ENCODE measurements at places on chromosomes 6 and 20.

- DNase-seq, result no peak
Observed at GRCh38 chr6:14567842-14568241, 450.3 kb downstream of the CD83 start.

GRCh38 chr20:49597825-49598395 lies 30.0 kb upstream of the PTGIS start:
- no peak for DNase-seq

- DNase-seq, result no peak
Observed at GRCh38 chr6:147106759-147107401, 97.3 kb upstream of the STXBP5 start.

GRCh38 chr6:125910527-125910926 lies 46.0 kb upstream of the HINT3 start:
- DNase-seq, result no peak

DNA sequence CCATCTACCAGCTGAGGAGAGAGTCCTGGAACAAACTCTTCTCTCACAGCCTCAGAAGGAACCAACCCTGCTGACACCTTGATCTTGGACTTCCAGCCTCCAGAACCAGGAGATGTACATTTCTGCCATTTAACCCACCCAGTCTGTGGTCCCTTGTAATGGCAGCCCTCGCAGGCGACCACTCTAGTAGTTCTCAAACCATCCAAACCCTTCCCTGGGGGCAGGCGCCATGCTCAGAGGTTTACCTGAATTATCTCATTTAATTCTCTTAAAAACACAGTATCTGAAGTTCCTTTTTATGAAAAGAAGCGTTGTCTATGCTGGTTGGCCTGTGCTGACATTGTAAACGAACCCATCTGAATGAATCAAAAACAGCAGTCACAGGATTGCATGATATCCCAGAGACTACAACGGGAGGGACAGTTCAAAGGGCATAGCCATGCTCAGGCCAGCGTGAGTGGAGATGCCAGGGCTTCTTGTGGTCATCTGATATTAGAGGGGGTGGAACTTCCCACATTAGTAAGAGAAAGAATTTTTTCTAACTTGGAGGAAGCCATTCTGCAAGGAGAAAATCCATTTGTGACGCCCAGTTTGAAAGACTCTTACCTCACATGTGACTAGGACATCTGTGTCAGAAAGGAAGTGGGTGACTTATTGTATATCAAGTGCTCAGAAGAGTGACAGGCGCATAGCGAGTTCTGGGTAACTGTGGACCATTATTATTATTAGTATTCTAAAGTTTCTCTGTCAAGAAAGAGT lies 17.2 kb upstream of the TAGAP start:
- DNase-seq, result no peak

GRCh38 chr6:122026582-122027369 lies 372.7 kb upstream of the HSF2 start:
- DNase-seq, result no peak

DNA sequence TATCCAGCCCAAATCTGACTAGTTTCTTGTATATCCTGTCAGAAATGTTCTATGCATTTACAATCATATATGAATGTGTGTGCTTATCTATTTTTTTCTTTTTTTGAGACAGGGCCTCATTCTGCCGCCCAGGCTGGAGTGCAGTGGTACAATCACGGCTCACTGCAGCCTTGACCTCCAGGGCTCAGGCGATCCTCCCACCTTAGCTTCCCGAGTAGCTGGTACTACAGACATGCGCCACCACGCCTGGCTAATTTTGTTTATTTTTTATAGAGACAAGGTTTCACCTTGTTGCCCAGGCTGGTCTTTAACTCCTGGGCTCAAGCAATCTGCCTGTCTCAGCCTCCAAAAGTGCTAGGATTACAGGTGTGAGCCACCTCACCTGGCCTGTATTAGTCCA lies 3.0 kb upstream of the RAB44 start:
- DNase-seq, result no peak

DNA sequence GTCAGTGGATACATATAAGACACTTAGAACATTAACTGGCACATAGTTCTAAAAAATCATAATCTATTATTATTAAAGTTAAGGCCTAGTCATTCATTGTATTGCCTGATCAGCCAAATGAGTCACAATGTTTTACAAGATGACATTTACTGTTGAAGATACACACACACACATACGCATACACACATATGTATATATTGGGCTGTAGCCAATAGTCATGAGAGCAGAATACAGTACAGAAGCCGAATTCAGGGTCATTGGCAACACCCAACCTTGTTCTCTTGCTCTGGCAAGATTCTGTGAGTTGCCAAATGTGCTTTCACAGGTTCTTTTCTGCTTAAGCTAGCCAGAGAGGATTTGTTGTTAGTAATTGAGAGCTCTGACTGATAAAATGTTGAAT lies 922.8 kb upstream of the MAP3K7 start:
- no peak for DNase-seq

DNA sequence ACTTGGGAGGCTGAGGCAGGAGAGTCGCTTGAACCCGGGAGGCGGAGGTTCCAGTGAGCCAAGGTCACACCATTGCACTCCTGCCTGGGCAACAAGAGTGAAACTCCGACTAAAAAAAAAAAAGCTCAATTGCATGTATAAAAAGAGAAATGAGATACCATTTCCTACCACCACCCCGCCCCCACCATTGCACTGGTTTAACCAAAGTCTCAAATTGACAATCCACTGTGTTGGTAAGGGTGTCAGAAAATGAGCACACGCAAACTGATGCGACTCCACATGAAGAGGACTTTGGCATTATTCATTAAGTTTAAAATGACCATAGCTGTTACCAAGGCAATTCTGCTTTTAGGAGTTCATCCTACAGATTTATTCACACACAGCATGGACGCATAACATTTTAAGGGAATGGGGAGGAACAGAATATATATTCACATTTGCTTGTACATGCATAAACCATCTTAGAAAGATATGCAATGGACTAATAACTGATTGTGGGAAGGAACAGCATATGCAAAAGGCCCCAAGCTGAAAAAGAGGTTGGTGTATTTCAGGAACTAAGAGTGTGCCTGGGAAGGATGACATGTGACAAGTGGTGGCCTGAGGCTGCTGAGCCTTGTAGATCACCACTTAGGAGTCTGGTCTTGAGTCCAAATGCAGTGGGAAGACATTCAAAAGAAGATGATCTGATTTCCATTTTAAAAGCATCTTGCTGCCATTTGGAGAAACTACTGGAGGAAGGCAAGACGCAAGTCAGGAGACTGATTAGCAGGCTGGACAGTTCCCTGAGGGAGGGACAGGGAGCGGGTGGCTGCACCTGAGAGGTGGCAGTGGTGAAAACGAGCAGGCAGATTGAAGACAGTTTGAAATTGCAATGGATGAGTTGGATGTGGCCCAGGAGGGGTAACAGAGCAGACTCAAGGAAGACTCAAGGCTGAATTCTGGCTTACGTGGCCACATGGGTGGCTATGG lies 37.2 kb upstream of the PTPN1 start:
- DNase-seq, result no peak

GRCh38 chr6:66344796-66345195 lies 637.8 kb upstream of the EYS start:
- no peak for DNase-seq

GRCh38 chr6:159434410-159434809 lies 258.6 kb downstream of the SOD2 start:
- DNase-seq, result no peak

GRCh38 chr6:109242029-109242428 lies 140.2 kb downstream of the CD164 start:
- DNase-seq, result no peak

GRCh38 chr6:136113736-136114173 lies 136.4 kb downstream of the MTFR2 start:
- no peak for DNase-seq

DNA sequence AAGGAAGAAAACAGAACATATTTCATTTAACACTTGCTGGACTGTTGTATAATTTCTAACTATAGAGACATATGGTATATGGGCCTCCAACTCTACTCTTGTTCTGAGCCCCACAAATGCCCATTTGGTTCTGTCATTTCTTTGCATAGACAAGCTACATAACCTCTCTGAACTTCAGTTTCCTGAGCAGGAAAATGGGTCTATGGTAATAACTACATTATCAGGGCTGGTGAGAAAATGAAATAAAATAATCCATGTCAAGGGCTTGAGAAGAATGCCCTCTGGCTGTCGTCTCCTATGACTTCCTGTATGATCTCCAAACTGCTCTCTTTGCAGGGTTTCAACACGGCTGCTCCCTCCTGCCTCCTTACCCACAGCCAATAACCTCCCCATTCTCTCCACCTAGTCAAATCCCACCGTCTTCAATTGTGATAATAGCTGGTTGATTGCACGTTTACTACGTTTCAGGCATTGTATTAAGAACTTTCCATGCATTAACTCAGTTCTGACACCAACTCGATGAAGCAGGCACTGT lies 12.0 kb downstream of the ZCCHC3 start:
- no peak for DNase-seq

- no peak for DNase-seq
Observed at GRCh38 chr20:38873050-38873581, 53.1 kb upstream of the FAM83D start.

- no peak for DNase-seq
Observed at GRCh38 chr20:63573647-63574131, 350 bp downstream of the HELZ2 start.

DNA sequence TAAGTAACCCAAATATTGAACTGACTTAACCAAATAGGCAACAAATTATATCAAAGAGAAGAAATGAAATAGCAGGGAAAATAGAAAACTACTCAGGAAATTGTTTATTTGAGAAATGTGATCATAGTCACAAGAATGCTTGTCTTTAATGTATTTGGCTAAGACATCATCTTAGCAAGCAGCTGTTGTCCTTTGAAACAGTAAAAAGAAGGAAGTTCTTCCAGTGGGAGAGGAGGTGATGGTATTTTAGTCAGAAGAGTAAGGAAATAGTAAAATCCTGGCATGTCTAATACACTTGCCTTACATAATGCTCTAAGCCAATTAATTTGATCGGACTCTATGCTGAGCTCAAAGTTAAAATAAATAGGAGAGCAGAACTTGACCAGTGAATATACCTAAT lies 126.5 kb downstream of the EPM2A start:
- no peak for DNase-seq

DNA sequence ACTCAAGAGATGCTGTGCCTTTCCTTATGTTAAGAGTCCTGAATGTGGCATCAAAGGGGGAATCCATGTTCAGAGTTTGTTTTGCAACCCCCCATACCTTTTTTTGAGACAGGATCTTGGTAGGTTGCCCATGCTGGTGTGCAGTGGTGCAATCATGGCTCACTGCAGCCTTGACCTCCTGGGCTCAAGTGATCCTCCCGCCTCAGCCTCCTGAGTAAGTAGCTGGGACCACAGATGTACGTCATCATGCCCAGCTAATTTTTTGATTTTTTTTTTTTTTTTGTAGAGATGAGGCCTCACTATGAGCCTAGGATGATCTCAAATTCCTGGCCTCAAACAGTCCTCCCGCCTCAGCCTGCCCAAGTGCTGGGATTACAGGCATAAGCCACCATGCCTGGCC lies 16.5 kb downstream of the PTPRA start:
- DNase-seq, result no peak

- no peak for DNase-seq
Observed at GRCh38 chr6:156337801-156338200, 439.4 kb upstream of the ARID1B start.

DNA sequence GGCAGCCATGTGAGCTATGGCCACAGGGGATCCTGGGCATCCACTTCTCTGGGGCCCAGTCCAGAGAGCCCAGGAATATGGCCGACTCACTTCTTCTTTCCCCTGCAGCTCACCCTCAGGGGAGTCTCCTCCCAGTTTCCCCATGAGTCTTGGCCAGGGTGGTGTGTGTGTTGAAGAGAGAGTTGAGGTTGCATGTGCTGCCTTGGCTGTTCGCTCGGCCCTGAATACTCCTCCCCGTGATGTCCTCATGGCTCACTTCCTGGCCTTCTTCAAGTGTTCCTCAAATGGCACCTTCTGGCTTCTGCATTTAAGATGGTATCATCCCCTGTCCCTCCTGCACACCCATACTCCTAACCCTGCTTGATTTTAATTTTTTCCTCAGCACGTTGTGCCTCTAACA lies 3.2 kb upstream of the TREML1 start:
- DNase-seq, result no peak

DNA sequence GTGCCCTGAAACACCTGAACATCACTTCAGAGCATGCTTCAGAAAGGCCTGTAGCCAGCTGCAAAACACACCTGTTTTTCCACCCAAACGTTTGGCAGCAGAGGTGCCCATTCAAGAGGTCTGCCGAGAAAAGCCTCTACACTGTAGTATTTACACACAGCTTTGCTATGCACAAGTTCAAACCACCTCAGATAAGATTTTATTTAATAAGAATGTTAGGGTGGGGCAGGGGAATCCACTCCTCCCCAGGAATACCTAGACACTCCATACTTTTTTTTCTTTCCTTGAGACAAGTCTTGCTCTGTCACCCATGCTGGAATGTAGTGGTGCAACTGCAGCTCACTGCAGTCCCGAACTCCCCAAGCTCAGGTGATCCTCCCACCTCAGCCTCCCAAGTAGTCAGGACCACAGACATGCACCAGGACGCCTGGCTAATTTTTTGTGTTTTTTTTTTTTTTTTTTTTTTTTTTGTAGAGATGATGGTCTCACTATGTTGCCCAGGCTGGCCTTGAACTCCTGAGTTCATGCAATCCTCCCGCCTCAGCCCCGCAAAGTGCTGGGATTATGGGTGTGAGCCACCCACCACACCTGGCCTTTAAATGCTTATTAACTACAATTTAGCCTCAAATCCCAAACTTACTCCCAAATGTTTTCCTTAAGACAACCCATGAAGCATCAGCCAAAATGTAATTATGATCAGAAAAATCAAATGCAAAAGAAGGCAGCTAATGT lies 9.7 kb downstream of the MRPL14 start:
- DNase-seq, result no peak

DNA sequence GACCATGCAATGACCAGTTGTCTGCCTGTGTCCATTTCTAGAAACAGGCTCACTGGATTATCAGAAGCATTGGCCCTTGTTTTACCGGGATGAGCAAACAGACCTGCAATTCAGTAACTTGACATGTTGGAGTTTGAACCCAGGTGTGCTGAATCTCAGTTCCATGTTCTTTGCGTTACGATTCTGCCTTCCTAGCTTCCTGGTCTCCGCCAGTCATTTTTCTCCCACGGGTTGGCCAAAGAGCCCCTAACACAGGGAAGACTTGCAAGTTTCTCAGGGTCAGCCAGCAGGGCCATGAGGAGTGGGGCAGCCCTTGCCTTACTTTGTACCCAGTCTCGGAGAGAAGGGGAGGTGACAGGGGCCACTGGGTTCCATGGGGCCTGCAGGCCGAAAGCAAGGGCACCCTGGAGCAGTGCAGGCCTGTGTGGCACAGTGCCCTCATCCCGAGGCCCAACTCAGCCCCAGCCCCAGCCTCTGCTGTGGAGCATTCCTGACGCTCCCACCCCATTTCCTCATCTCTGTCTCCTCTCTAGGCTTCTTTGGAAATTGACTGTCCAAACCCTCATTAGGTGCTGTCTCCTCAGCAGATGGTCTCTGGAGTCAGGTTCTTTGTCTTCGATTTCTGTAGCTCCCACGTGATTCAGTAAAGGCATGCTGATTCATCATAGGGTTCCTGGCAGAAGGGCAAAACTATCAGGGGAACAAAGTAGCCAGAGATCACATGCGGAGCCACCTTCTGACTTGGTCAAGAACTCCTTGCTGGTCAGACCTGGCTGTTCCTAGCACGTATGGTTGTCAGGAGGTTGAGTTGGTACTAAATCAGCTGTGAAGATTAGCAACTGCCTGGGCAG lies 23.6 kb downstream of the CDS2 start:
- no peak for DNase-seq

All from renal cortex interstitium (tissue), 15 donors.